ENCODE measurements at places on chromosomes 4 and X.

- no peak for DNase-seq
These were observed 70.8 kb downstream of the STIM2 start for GRCh38 chr4:26931451-26931850.

DNA sequence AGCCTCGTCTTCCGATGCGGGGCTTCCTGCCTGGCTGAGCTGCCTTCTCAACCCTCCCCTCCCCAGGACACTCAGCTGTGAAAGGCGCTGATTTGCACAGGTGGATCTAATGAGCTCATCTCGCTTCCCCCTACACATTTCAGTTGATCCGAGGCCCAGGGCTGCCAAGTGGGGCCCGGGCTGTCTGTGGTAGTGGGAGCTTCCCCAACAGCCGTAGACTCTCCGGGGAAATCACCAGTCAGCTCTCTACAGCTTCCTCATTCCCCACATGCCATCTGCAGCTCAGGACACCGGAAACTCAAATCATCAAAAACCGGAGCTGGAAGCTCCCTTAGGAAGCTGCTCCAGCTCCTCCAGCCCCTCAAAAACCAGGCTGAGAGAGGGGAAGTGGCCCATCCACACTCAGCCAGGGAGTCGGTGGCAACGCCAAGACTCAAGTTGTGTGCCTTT is 56.2 kb downstream of the SMIM20 start:
- DNase-seq: no peak

DNA sequence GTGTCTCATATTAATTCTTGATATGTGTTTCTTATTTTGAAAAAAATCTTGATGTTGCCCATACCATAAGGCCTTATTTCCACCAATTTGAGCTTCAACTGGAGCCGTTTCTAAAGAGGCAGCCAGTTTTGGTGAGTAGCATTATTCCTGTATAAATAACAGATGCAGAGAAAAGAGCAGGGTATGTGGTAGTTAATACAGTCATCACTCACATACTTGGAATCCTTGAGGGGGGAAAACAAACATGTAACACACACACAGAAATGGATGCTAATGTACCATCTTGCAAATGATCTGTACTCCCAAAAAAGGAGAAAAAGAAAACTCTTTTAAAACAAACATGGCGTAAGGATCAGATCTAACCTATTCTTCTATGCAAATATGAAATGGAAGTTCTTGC is 389.7 kb downstream of the GPM6A start:
- DNase-seq: no peak

DNA sequence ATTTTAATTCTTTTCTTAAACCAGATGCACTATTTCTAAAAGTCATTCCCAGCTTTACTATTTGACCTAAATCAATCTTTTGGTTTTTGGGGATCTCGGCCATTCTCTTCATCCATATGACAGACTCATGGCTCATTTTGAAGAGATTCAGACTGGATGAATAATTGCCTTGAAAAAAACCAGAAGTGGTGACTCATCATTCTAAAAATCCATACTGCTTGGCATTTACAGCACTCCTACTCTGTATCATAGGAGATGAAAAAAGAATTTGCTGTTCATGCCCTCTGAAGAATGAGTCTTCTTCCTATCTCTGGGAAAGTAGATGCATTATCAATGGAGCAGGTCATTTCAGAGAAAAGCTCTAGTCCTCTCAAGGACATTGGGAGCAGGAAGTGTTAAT is 220.5 kb upstream of the RPS6KA3 start:
- no peak for DNase-seq

DNA sequence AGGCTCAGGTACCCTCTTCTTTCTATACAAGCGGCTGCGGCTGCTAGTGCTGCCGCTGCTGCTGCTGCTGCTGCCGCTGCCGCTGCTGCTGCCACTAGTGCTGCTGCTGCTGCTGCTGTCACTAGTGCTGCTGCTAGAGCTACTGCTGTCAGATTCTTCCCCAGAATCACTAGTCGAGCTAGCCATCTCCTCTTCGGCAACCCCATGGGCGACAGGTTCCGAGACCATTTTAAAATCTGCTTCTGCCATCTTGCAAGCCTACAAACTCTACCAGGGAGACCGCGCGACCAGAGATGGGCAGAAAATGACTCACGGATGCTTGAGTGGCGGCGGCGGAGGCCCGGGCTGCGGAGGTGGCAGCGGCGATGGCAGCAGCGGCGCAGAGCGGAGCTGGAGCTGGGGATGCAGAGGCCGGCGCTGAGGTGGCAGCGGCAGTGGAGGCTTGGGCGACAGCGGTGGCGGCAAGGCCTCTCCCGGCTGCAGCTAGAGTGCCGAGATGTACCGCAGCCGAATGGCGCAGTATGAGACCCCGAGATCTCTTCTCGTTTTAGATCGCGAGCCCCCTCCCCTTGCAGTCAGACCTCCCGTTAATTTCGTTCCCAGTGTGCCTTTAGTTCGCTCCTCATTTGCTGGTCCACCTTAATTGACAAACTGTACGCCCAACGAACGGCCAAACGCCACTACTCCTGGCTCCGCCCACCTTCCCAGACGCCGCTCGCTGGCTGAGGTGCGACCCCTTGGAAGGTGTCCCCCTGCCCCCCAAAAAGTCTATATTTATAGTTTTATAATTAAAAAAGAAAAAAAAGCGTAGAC is at the start of gene NAP1L3:
NAP1L3 (minus strand) TSS at position 523 of the 813 bp plus-strand sequence; CDS start at position 249, 274 bp downstream.
- peak; percentile 47 for DNase-seq

- DNase-seq: no peak
These were observed 77.6 kb upstream of the PCDH18 start for GRCh38 chr4:137609718-137610430.

GRCh38 chrX:140360284-140360683 is 144.6 kb downstream of the SOX3 start:
- DNase-seq: no peak

- no peak for DNase-seq
These were observed 670.5 kb downstream of the GABRG1 start for GRCh38 chr4:45453258-45453853.

DNA sequence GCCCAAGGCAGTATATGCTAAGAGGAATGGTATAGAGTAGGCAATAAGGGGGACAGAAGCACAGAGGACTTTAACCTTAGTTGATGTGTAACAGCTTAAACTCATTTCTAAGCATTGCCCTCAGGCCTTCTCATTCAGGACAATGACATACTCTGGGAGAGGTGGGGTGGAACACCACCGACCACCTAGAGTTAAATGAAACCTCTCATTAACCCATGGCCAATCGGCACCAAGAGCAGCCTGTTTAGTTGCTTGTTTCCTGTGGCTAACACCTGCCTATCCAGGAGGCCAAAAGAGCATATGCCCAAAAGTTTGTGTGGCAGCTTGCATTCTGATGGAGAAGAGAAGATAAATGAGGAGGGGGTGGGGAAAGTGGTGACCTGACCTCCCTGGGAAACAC is 88.7 kb upstream of the PLAC1 start:
- no peak for DNase-seq

GRCh38 chr4:88002786-88003185 is 4.6 kb upstream of the PKD2 start:
- no peak for DNase-seq

DNA sequence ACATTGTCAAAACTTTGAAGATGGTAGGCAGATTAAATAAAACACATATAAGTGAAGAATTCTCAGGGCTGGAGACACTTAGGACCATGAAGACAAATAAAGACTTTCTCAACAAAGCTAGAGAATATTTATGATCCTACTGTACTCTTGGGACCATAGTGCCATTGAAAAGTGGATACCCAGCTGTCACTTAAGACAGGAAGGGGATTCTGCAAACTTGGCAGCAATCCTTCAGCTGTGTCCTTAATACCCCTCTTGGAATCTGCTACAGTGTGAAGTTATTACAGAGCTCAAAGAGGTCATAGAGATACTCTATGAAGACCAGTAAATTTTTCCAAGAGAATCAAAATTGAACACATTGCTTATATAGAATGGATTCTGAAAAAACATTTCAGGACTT is 24.3 kb downstream of the PDE5A start:
- no peak for DNase-seq

- DNase-seq: no peak
These were observed 1.5 kb downstream of the KLF8 start for GRCh38 chrX:56233682-56234081.

DNA sequence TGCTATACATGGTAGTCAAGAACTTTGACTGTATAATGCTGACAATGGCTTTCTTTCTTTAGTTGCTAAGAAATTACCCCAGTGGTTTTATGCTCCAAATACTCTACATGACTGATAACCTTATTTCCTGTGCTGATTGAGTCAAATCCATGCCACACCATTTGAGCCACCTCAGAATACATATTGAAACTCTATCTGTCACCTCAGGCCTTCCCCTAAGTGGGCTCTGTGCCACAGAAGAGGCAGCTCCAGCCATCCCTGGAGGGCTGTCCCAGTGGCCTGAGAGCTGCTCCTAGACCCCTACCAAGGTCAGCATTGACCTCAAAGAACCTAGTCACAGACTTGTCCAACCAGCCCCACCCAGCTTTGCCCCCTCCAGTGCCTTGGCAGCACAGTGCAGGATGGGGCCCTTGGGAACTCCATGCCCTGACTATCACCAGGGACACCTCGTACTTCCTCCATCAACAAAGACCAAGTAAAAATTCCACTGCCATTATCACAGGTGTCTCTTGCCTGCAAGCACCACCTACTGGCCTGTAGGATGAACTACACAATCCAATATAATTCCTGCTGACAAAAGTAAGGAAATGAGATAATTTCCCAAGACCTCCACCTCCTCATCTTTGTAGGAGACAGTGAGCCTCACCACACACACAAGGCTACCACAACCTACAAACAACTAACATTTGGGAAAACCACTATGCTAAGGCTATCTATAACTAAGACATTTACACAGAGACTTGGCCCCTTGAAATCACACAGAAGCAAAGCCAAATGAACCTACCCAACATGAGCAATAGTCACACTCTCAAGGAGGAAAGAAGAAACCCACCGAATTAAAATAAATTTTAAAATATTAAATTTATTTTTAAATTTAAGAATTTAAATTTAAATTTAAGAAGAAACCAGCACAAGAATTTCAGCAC is 239.9 kb downstream of the NKX6-1 start:
- no peak for DNase-seq

DNA sequence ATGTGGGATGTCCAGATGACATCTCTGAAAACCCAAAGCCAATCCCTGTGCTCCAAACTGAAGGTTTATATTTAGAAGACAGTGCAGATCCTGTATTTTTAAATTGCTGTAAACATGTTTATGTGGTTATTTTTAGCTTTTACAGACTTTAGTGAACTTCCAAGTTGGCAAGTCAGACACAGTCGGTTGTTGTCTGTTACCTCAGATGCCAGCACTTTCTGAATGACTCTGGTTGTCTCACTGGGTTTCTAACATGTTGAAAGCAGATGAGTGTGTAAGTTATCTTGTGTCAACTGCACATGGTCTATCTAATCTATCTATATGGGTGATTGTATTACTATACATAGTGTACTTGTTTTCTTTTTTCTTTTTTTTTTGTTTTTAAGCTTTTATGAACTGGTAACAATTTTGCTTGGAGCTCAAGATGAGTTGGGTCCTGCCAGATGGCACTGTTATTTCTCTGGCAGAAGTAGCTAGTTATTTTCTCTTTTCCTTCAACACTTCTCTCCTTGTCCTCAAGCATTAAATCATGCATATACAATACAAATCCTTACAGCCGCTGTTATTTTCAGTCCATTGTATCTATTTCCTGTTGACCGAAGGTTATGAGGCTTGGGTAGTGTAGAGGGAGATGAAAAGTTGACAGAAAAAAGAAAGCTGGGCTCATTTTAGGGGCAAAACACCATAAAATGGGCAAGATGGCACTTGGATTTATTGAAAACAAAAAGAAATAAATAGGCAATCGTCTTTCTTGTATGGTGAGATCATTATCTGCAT is 66.3 kb downstream of the GAB1 start:
- no peak for DNase-seq

DNA sequence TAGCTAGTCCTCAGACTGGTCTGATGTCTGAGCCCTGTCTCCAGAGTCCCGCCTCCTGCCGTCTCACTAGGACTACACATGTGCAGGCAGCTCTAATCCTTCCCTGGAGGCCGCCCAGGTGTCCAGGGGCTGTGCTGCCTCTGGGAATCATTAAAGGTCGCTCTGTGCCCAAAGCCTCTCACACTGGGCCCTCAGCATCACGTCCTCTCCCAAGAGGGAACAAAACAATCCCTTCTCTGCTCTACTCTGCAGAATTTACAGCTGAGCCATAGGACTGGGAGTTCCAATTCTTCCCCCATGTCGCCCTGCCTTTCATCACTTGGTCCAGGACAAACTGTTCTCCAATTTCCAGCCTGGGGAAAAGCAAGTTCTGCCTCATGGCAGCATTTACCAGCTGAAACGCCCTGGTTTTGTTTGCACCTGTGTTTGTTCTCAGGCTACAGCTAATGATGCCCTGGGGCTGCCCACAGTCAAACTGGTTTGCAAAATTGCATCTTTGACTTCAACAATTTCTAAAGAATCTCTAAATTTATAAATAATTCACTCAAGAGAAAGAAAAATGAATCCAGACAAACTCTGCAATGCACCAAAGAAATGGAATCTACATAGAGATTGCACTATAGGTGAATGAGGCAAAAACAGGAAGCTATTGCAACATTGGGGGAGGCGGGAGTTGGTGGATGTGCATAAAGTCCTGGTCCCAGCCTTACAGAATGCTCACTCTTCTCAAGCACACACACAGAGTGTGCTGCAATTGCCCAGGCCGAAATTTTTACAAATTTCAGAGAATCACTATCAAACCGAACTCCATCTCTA is 7.2 kb upstream of the MRFAP1 start:
- DNase-seq: no peak

DNA sequence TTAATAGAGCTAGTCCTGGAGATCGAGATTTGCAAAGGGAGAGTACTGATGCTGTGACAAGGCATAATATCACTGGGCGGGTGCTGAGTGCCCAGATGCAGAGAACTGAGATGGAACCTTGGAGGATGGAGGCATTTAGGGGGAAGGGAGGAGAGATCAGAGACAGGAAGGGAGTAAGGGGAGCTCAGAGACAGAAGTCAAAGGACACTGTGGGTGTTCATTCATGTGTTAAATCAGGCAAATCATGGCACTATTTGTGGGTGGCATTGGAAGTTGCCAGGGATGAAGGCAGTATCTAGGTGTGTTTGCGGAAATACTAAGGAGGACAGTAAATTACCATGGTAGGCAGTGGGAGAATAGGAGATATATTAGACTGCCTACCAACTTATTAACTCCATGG is 135.0 kb downstream of the RBM46 start:
- DNase-seq: no peak

GRCh38 chr4:184320631-184321030 is 103.0 kb upstream of the ENPP6 start:
- DNase-seq: no peak

DNA sequence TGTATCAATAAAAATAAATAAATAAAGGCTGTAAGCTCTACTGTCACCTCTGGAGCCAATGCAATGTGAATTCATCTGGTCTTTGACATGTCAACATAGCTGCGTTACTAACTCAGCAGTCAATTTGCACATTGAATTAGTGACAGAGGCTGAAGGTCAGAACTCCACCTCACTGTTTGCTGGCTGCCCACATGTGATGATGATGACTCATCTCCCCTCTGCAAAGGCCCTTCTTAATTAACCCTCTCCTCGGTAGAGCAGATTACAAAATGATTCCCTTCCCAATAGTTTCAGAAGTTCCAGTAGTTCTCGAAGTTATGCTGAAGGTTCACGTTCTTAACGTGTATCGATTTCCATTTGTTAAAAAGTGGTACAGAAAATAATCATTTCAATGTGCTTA is 1626.0 kb upstream of the TENM3 start:
- no peak for DNase-seq

GRCh38 chr4:30865691-30866090 is 145.5 kb downstream of the PCDH7 start:
- no peak for DNase-seq
